Ammon's horn (tissue), 1 donor: ENCODE measurements at places on chromosomes 13 and 19.
A peak's percentile ranks its signal among the peaks of the same experiment; 100 is the strongest.

DNA sequence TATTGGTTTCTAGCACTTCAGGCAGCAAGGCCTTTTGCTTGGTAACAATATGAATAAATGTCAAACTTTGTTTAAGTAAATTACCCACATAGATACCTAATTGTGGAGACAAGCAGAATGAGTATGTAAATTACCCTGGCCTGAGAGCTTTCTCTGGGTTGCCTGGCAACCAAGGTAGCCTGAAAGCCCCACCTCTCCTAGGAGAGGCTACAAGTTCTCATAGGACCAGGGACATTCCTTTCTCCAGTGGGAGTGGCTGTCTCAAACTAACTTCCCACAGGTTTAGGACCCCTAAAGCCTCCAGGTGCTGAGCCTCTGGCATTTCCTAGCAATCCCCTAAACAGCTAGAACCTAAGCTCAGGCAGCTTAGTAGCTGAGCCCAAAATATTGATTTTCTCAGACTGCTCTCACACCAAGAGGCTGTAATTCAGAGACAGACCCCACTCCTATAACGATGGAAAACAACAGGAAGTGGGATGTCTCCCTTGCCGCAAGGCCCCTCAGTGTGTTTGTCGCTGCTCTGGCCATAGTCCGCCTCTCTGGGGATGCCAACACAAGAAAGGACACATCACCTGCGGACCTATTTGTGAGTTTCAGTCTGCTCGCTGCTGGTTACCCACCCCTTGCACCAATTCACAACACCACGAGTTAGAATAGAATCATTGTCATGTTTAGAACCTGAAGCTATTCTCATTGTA lies 207.3 kb downstream of the DLEU7 start:
- DNase-seq = no peak

- no peak for DNase-seq
Measured at GRCh38 chr19:49861541-49862378, 5.6 kb downstream of the PNKP start.

- DNase-seq = peak; percentile 53
Measured at GRCh38 chr13:46339035-46339666, 47.9 kb downstream of the RUBCNL start.

DNA sequence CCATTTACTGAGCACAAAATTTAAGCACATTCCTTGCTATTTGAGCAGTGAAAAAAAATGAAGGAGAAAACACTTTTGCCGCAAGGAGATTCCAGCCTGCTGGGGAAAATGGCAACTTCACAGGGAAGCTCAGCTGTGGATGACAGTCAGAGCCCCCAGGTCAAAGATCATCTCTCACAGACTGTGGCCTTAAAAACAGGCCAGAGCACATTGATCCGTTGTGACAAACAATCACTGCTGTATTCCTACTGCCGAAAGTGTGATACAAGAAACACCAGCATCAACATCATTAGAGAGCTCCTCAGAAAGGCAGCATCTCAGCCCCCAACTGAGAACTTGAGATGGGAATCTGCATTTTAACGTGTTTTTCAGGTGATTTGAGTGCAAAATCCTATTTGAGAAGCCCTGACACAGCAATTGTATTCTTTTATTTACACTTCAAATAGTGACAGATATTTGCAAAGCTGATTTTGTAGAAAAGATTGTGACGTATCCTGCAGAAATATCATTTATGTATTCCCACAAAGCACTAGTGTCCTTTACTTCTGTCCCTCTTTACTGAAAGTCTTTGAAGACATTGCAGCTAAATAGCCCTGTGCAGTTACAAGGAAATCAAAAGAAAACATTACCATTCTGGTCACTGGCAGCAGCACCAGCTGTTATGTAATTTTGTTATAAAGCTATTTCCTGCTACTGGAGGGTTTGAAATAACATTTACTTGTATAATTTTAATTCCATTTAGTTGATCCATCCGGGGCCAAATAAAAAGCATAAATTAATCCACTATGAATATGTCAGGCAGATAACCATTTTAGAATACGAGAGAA lies 652.0 kb downstream of the LIG4 start:
- no peak for DNase-seq

GRCh38 chr13:51644654-51645053 lies 60.4 kb downstream of the WDFY2 start:
- DNase-seq = no peak

GRCh38 chr13:46385946-46386345 lies 1.1 kb downstream of the RUBCNL start:
- DNase-seq = no peak

DNA sequence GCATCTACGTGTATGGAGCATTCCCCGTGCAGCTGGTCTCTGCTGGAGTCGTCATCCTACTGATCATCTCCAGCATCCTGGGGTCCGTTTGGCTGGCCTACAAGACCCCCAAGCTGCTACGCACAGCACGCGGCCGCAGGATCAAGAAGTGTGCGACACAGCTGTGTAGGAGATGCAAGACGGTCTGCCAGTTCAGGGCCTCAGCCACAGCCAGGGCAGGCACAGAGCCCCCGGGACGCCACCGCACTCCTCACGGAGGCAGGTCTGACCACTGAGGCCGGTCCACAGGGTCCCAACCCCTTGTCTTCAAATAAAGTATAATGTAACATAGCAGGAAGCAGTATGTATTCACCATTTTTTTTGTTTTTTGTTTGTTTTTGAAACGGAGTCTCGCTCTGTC lies 6.1 kb downstream of the PRR22 start:
- no peak for DNase-seq

GRCh38 chr13:69959046-69959445 lies 148.6 kb upstream of the ATXN8OS start:
- DNase-seq = no peak

DNA sequence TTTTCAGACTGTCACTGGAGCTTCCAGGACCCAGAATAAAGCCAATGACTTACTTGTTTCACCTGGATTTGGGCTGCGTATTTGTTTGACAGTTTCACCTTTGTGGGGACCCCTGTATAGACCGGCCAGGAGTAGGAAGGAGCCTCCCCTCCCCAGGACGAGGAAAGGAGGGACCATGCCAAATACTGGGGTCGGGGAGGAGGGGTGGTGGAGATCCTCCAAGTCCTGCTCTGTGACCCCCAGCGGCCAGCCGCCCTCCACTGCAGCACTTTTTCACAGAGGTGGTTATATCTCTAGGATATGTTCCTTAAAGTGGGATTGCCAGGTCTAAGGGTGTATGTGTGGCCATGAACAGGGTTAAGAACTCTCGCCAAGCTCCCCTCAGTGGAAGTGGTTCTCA lies 25.7 kb upstream of the ZNF492 start:
- no peak for DNase-seq

GRCh38 chr13:73849292-73849691 lies 284.9 kb downstream of the KLF12 start:
- DNase-seq = no peak

DNA sequence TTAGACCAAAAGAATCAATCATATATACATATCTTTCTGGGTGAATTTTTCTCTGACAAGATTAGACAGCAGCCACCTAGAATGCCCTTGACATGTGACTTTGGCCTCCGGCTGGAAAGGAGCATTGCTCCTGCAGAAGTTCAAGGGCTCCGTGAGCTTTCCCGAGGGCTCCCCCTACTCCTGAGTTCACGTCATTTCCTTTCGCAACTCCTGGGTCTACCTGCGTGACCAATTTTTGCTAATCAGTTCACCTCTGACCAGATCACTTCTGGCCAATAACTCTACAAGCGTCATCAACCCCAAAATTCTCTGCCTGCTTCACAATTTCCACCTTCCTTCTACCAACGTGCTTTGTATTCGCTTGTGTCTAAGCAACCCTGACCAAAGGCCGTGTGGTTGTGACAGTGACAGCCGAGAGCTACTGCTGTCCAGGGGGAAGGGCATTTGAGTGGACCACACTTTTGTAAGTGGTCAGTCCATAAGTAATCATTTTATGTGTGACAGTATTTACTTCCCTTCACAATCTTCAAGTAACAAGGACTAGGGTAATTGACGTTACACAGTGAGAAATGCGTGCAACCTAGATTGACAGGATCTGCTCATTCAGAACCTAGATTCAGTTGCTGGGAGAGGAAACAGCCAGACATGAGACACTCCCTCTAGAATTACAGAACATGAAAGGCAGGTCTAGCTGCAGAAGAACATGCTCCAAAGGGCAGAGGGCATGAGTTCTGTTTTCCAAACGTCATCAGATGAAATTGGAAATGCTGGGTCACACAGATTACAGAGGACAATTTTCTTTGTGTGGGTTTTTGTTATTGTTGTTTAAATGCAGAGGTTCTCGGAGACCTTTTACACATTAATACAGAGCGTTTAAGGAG lies 145.9 kb upstream of the SPACA7 start:
- DNase-seq = no peak

DNA sequence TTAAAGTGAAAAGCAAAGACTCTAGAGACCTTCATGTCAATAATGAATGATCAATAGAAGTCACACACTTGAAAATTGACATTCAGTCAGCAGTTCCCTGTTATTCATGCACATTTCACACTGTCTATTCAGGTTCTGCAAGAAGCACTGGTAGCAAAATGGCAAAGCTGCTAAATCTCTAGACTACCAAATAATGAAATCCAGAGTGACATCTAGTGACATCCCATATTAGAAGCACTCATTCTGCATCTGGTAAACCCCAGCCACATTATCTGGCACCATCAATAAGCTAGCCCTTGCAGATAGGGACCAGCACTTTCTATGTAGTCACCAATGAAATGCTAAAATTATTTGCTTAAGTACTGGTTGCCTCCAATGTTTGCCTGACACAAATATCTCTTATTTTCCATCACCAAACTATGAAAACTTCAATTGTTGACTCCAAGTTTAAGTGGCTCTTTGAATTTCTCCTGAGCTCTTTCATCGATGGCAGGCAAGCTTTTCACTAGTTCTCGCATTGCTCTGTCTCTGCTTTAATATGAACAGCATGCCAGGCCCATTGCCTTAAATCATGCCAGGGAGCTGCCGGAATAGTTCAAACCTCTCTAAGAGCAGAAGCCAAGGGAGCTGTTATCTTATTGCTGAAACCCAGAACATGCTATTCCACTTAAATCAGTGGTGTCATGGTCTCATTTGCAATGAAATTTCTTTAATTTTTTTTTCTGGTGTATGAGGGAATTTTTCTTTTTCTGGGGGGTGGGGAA lies 409.9 kb downstream of the MZT1 start:
- DNase-seq = peak; percentile 27

GRCh38 chr13:24301434-24301833 lies 7.9 kb upstream of the C1QTNF9 start:
- no peak for DNase-seq

DNA sequence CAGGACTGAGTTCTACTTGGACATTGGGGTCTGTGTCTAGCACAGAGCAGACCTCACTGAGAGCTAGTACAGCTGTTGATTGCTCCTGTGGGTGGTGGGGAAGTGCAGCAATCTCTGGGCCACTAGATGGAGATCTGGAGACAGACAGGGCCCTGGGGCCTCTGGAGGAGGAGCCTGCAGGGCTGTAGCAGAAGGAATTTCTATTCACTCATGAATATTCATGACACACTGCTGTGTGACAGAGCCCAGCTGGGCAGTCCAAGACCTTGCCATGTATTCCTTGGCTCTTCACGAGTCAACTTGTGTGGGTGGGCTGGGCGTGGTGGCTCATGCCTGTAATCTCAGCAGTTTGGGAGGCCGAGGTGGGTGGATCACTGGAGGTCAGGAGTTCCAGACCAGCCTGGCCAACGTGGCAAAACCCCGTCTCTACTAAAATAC lies 37.5 kb downstream of the SUGP2 start:
- peak; percentile 89 for DNase-seq

- DNase-seq = no peak
Measured at GRCh38 chr19:45177817-45178261, at the start of gene TRAPPC6A. Gene TRAPPC6A, minus strand, starts transcription at chr19:45178237. Its CDS starts 19 bp downstream, at chr19:45178218.

GRCh38 chr19:31296741-31297390 lies 52.4 kb downstream of the TSHZ3 start:
- no peak for DNase-seq

- DNase-seq = peak; percentile 64
Measured at GRCh38 chr13:46899801-46900200, 2.9 kb upstream of the HTR2A start.

GRCh38 chr13:113098162-113098732 lies 7.3 kb upstream of the F7 start:
- DNase-seq = no peak
